ENCODE measurements at places on chromosomes 11 and 22.

GRCh38 chr22:24289114-24289513, 18.5 kb downstream of the SPECC1L start:
- DNase-seq = no peak

DNA sequence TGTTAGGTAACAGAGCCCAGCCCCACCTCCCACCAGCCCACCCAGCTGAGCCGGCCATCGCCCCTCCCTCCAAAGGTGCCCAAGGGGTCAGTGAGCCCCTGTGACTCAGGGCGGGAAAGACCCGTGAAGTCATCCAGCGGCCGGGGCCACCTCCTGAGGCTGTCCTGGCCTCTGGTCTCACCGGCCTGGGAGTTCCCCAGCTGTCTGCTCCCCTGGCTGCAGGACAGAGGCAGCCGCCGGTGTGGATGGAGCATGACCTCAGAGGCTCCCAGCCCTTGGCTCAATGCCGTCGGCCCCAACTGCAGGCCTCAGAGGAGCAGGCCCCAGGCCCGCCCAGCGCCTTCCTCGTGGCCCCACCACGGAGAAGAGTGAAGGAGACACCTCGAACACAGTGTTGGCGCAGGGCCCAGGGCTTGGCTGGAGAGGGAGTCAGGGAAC, 28.7 kb downstream of the RPL3 start:
- DNase-seq = no peak

- DNase-seq = no peak
Observed at GRCh38 chr11:69832561-69833413, 13.6 kb upstream of the FGF3 start.

- no peak for DNase-seq
Observed at GRCh38 chr11:61711498-61711897, 31.3 kb downstream of the DAGLA start.

DNA sequence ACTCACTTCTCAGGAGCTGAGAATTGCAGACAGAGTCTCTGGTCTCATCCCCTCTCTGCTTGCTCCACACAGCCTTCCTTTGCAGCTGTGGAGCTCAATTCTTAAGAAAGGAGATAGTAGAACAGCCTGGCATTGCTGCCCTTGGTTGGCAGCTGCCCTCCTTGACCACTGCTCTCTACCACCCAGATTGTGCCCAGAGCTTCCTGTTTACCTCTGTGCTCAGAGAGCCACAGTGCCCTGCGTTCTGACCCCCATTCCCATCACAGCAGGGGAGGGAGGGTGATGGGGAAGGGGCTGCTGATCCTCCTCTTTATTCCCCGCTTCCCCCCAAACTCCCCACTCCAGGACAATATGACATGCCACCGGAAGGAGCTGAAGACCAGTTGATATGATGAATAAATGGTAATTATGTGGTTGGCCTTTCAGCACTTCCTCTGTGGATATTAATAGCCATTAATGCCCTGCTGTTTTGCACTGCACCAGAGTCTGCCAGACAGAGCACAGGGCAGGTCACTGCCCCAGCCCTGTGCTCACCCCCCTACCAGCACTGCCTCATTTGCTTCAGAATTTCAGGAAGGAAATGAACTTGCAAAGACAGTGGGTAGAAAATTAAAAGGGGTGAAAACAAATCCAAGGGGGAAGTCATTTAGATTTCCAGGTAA, 426.8 kb upstream of the CADM1 start:
- DNase-seq = no peak

- DNase-seq = no peak
Observed at GRCh38 chr11:66600219-66600618, 7.2 kb downstream of the CCS start.

- DNase-seq = no peak
Observed at GRCh38 chr11:65452806-65453490, 30.4 kb downstream of the NEAT1 start.

DNA sequence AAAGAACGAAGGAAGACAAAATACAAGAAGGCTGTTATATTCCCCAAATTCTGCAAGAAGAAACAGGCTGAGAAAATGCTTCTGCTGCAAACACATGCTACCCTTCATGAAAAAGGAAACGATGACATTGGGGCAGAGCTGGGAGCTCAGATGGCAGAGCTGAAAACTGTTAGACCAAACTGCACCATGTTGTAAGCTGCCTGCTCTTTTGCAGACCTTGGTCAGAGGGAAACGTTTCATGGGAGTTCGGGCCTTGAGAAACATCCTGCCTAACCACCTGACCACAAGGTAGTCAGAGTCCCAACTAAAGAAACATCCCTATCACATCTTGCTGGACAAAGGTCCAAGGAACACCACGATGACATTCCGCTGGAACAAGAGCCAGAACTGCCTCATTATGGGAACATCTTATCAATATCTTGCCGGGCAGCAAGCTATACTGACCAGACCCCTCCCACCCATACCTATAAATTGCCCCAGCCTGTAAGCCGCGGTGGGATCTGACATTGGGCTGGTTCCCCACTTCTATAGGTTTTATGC, 110.7 kb upstream of the CTSC start:
- no peak for DNase-seq

GRCh38 chr11:27218421-27219038, 144.5 kb downstream of the CCDC34 start:
- DNase-seq = no peak

GRCh38 chr11:7849018-7849417, 52.3 kb upstream of the OR5P2 start:
- no peak for DNase-seq

GRCh38 chr22:30507670-30508069, 2.2 kb upstream of the SEC14L4 start:
- no peak for DNase-seq
